ENCODE measurements at places on chromosomes 11 and 22.

DNA sequence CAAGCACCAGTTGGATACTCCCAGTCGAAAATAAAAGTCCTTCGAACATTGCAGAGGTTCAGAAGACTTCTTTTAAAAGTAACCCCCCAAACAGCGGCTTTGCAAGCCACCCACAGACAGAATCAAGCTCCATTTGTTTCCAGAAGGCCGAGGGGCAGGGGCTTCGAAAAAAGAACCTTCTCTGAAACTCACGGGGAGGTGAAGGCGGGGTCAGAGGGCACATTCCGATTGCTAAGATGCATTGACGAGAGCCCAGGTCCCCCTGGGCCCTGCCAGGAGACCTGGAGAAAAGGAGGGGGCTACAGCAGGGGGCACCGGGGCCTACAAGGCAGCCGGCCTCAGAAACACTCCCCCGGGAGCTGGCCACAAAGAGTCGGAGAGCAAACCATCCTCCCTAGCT is 306.8 kb downstream of the MN1 start:
- no peak for DNase-seq

DNA sequence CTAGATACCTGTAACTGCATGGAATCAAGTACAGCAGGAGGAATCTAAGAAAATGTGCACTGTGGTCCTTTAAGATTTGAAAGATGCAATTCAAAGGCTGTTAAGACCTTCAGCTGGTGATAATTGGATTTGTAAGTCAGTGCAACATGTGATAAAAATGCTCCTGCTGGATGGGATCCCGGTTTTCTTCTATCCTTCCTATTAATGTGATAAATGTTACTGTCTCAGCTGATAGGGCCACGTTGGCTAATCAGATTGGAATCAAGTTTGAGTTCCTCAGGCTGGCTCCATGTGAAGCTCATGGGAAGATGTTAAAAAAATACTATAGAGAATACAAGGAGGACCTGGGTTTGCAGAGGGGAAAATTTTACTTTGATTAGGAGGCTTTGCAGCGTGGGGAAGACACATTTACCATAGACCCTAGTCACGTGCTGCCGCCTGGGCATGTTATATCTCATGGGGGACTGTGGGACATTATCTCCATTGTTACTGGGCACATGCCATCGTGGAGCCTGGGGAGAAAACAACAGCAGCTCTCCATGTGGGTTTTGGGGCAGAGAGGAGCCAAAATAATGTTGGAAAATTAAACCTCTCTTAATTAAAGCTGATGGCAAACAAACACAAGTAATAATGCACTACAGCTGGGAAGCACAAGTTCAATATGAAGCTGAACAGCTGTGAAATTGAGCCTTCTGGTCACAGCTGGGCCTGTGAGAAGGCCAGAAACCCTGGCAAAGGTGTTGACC is 652.5 kb downstream of the NTM start:
- peak; percentile 8 for DNase-seq

GRCh38 chr11:70720281-70720680 is 322.0 kb downstream of the CTTN start:
- DNase-seq, result no peak

DNA sequence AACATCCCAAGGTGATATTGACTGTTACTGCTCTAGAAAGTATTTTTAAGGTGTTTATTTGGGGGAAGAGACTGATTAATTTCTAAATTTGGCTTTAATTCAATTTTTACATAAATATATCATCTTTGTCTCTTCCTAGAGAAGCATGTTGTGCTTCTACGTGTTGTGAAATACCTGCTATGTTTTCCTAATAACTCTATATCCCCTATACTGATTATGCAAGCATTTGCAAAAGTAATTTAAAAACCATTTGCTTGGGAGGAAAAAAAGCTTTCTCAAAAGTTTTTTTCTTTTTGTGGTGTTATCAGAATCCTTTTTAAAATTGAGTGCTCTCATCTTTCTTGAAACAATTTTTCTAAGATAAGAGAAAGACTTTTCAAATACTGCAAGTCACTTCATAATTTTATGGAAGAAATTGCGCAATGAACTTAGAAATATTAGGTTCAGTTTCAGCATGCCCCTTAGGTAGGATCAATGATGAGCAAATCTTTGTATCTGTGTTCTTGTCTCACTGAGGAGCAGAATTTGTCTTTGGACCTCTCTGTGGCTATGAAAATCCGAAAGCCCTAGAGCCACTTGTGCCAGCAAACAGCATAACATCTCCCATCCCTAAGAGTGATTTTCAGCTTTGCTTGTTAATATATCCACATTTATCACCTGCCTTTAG is 7.4 kb upstream of the BLID start:
- no peak for DNase-seq

DNA sequence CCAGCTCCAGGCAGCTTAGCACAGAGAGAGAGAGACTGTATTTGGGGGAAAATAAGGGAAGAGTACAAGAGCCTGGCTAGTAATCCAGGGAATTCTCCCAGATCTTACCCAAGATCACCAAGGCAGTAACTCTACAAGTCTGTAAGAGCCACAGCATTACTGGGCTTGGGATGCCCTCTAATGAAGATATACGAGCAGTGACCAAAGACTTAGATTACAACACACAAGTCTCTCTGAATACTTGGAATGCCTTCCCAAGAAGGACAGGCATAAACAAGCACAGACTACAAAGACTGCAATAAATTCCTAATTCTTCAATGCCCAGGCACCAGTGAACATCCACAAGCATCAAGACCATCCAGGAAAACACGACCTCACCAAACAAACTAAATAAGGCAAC is 17.7 kb downstream of the DNAJC24 start:
- DNase-seq, result no peak

DNA sequence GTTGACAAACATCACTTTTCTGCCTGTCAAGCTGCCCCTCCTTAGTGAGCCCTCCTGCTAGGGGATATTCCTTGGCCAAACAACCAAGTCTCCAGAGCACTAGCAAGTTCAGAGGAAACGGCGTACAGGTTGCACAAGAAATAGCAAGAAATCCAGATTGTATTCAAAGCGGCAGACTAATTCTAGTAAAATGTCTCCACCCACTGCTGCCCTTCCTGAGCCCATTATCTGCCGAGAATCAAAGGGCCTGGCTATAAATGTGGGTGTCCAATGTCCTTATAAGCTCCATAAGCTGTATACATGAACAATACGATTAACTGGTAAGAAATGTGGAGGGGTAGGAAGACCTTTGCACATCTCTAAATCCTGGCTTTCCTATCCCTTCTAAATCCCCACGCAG is 44.0 kb upstream of the AKIP1 start:
- no peak for DNase-seq

DNA sequence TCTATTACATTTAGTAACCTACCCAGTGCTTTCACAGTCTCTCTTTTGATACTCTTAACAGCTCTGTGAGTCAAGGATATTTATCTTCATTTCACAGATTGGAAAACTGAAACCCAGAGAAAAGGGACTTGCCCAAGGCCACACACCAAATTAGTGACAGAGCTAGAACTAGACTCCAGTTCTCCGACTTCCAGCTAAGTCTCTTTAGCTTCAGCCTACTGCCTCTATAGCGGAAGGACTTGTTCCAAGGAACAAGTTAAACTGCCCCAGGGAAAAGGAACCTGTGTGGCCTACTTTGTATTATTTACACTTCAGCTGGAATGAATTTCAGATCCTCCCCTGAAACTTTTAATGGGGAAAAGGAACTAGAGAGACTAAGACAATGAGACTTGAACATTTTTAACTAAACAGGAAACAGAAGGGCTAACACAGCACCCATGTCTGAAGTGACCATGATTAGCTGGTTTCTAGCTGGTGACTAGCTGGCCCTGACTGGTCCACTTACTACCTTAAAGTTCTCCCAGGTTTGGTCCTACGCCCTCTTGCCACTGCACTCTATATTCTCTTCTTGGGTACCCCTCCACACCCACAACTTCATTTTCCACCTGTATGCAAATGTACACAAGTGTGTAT is 1.3 kb downstream of the LRRC51 start:
- DNase-seq, result no peak

DNA sequence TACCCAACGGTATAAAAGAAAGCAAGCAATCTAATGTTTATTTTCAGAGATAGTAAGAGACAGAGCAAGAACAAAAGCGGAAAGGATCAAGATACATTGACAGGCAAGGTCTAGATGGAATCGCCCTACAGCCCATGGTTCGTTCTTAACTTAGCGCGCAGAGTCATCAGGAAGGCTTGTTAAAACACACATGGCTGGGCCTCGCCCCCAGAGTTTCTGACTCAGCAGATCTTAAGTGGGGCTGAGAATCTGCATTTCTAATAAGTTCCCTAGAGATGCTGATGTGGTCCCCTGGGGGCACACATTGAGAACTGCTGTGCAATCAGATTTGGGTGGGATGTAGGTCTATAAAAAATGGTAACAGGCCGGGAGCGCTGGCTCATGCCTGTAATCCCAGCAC is 35.8 kb upstream of the CHRM4 start:
- DNase-seq, result no peak

DNA sequence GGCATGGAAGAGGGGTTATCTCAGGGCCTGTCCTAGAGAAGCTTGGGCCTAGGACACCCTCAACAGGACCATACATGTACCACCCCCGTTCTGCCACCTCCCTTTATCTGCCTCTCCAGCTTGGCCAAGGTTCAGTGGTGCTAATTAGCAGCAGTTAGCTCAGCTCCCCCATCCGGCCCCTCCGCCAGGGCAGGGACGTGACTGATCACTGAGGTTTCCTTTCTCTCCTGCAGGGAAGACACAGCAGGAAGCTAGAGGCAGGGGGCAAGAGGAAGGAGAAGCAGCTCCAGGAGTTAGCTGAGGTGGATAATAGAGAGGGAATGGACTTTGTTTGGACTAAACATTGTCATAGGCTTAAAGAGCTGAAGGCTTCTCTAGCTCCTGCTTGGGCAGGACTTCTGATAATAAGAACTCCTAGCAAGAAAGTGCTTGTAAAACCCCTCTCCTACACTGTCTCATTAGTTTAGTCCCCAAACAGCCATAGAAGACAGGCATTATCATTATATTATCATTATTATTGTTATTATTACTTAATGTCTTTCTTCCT is 53.8 kb downstream of the BUD13 start:
- DNase-seq, result peak; percentile 73

- DNase-seq, result no peak
Measured at GRCh38 chr11:36342327-36342726, 46.2 kb downstream of the PRR5L start.

GRCh38 chr11:114017723-114018122 is 41.8 kb upstream of the ZBTB16 start:
- DNase-seq, result no peak

GRCh38 chr11:82899186-82899820 is 927 bp downstream of the PRCP start:
- DNase-seq, result no peak

- no peak for DNase-seq
Measured at GRCh38 chr22:29308791-29309262, 2.4 kb downstream of the GAS2L1 start.

- no peak for DNase-seq
Measured at GRCh38 chr11:70324376-70325115, 54.1 kb downstream of the PPFIA1 start.
